Epithelial cell of umbilical artery (primary cell): ENCODE measurements at places on chromosomes 3 and 15. TPM values are rescaled to one million over a fixed set of nuclear protein-coding genes. Genes with fewer than 3 reads are reported as not detected.

The TMEM45A gene
- total RNA-seq: 2.3 and 3.6 TPM in 2 replicates

The MYO1E gene
- 133 and 175 TPM in 2 replicates for total RNA-seq

The CAND2 gene
- total RNA-seq: 5.2 and 5.5 TPM in 2 replicates

The GOLGA8T gene
- under 0.01 and 0.15 TPM in 2 replicates for total RNA-seq

The SLC6A1 gene
- total RNA-seq: not detected in 2 replicates

The CEP152 gene
- total RNA-seq: 8.4 and 8.8 TPM in 2 replicates

The ZNF770 gene
- total RNA-seq: 35.4 and 40.4 TPM in 2 replicates

The THBS1 gene
- 6,476 and 6,779 TPM in 2 replicates for total RNA-seq

The BFSP2 gene
- total RNA-seq: not detected in 2 replicates

The ABHD17C gene
- total RNA-seq: 4.2 and 8.4 TPM in 2 replicates

The PLIN1 gene
- total RNA-seq: under 0.01 and 0.15 TPM in 2 replicates

The USP50 gene
- not detected in 2 replicates for total RNA-seq

The RUVBL1 gene
- total RNA-seq: 108 and 122 TPM in 2 replicates

The GPR27 gene
- under 0.01 TPM in 1 of 2 replicates, not detected in the other for total RNA-seq

The FSIP1 gene
- total RNA-seq: 0.97 and 1.2 TPM in 2 replicates

The DUOX1 gene
- not detected in 2 replicates for total RNA-seq

The TM6SF1 gene
- total RNA-seq: 22.7 and 40.7 TPM in 2 replicates

The SAMD7 gene
- total RNA-seq: not detected in 2 replicates

The ACKR4 gene
- total RNA-seq: 0.32 and 3.6 TPM in 2 replicates

The CLPX gene
- 40.9 and 57.4 TPM in 2 replicates for total RNA-seq

The MESP2 gene
- under 0.01 and 0.15 TPM in 2 replicates for total RNA-seq

The PTPRG gene
- 20.1 and 25.3 TPM in 2 replicates for total RNA-seq

The GRAMD1C gene
- total RNA-seq: 43.9 and 45.1 TPM in 2 replicates

The PPP1R14D gene
- total RNA-seq: not detected in 2 replicates

The PARP3 gene
- 7.1 and 7.8 TPM in 2 replicates for total RNA-seq

The ELL3 gene
- 1.1 and 4.5 TPM in 2 replicates for total RNA-seq

The ZNF280D gene
- total RNA-seq: 22.1 and 27.4 TPM in 2 replicates

The GOLGA8S gene
- under 0.01 and 0.15 TPM in 2 replicates for total RNA-seq

The MYL3 gene
- total RNA-seq: not detected in 2 replicates

The ZMYND10 gene
- total RNA-seq: 0.15 and 0.32 TPM in 2 replicates

The GALNT15 gene
- 1.3 and 8.7 TPM in 2 replicates for total RNA-seq

The CYP1A2 gene
- total RNA-seq: not detected in 2 replicates

The CHRFAM7A gene
- total RNA-seq: 2.3 and 15.8 TPM in 2 replicates

The OCA2 gene
- total RNA-seq: not detected in 2 replicates

The GPR160 gene
- 0.97 and 1.2 TPM in 2 replicates for total RNA-seq

The TRH gene
- not detected in 2 replicates for total RNA-seq

The ZNF662 gene
- total RNA-seq: 0.76 and 0.97 TPM in 2 replicates

The TMCO5A gene
- not detected in 2 replicates for total RNA-seq

The SAXO2 gene
- 0.46 TPM in 1 of 2 replicates, not detected in the other for total RNA-seq

The ALDH1A3 gene
- 14.9 and 46.4 TPM in 2 replicates for total RNA-seq

The PCLAF gene
- 28.9 and 39.2 TPM in 2 replicates for total RNA-seq

The KLHDC8B gene
- total RNA-seq: 24.4 and 51.7 TPM in 2 replicates

The ACSBG1 gene
- under 0.01 TPM in 1 of 2 replicates, not detected in the other for total RNA-seq

The MYZAP gene
- 5.5 and 22.6 TPM in 2 replicates for total RNA-seq

The NPAP1 gene
- not detected in 2 replicates for total RNA-seq

The MOBP gene
- not detected in 2 replicates for total RNA-seq

The CDHR4 gene
- not detected in 2 replicates for total RNA-seq

The FETUB gene
- total RNA-seq: not detected in 2 replicates

The RBM15B gene
- total RNA-seq: 28.4 and 35.4 TPM in 2 replicates

The OR5K3 gene
- not detected in 2 replicates for total RNA-seq

The MELTF gene
- 6.2 and 11.7 TPM in 2 replicates for total RNA-seq

The CLDN18 gene
- total RNA-seq: not detected in 2 replicates

The NCK1 gene
- total RNA-seq: 69.8 and 116 TPM in 2 replicates

The PLAAT1 gene
- not detected in 2 replicates for total RNA-seq

The CEMIP gene
- total RNA-seq: under 0.01 and 0.46 TPM in 2 replicates

The NEIL1 gene
- 13.3 and 17.5 TPM in 2 replicates for total RNA-seq

The GPR149 gene
- total RNA-seq: not detected in 2 replicates

The ZNF80 gene
- not detected in 2 replicates for total RNA-seq

The C2CD4A gene
- 4.2 and 5.2 TPM in 2 replicates for total RNA-seq

The PFN2 gene
- 156 and 165 TPM in 2 replicates for total RNA-seq
